Omental fat pad (tissue), 4 donors: ENCODE measurements at places on chromosomes 5 and 9. TPM values are rescaled to one million over a fixed set of nuclear protein-coding genes. Genes with fewer than 3 reads are reported as not detected.

RANBP17 gene
- 10.7 TPM for total RNA-seq

INSL4 gene
- total RNA-seq = not detected

DNA sequence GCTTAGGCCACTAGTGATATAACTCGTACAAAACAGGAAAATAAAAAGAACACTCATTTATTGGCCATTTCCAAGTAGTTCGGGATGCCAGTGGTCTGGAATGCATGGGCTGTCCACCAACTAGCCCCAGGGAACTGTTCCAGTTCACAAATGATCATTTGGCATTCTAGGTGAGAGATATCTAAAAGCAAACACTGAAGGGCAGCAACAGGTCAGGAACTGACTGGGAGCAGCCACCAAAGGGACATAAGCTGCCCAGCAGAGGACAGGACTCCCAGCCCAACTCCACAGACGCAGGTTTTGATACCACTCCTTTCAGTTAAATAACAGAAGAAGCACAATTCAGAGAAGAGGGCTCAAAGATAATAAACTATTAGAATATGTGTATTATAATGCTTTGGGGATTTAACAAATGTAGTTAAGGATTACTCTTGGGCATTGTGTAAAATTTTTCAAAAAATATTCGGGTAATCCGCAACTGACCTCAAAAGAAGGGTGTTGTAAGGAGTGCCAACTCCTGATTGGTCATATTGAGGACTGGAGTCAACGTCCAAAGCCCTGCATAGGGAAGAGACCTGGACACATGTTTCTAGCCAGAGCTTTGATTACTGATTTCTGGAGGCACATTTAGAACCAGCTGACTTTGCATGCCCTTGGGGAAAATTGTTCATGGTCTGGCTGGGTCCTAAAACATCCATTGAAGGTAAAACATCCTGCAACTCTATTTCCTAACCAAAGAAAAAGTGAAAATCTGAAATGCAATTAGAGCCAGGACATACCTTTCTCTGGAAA is 320.0 kb downstream of the DNAH5 start:
- DNase-seq = no peak

GRCh38 chr9:8926461-8926860 is 1126.9 kb upstream of the DMAC1 start:
- no peak for DNase-seq

DNA sequence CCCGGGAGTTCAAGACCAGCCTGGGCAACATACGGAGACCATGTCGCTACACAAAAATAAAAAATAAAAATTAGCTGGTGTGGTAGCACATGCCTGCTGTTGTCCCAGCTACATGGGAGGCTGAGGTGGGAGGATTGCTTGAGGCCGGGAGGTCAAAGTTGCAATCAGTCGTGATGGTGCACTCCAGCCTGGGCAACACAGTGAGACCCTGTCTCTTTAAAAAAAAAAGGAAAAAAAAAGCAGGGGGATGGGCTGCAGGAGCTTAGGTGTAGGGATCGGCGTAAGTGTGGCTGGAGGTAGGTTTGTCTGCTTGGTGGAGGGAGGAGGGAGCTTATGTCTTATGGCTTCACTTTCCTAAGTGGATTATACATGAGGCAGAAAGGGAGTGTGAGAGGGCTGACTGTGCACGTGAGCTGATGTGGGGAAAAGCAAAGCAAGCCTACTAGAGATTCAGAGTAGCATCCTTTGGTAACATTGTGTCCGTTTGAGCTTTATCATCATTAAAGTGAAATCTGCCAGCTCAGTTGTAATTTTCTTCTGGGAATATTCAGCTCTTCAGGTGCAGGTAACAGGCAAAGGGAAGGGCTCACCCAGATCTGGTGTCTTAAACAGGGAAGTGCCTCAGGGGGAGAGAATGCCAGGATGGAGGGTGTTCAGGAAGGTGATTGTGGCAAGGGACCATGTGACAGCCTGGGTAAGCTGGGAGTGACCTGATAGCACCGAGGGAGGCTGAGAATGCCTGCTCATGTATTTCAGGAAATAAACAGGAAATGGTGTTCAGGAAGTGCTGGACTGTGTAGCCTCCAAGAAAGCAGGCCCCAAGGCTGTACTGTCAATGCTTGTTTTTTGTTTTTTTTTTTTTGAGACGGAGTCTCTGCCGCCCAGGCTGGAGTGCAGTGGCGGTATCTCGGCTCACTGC is 17.6 kb upstream of the SETX start:
- no peak for DNase-seq

GRCh38 chr5:166365164-166365563 is 1926.3 kb upstream of the WWC1 start:
- no peak for DNase-seq
